ENCODE measurements at places on chromosomes 1 and 21.

GRCh38 chr1:107704911-107705310, 260.1 kb downstream of the VAV3 start:
- DNase-seq, result no peak

- DNase-seq, result no peak
Observed at GRCh38 chr1:91622616-91623015, 122.0 kb downstream of the CDC7 start.

- no peak for DNase-seq
Observed at GRCh38 chr1:201596101-201596868, 57.4 kb downstream of the NAV1 start.

GRCh38 chr1:197485790-197486189, 217.7 kb downstream of the CRB1 start:
- DNase-seq, result no peak

DNA sequence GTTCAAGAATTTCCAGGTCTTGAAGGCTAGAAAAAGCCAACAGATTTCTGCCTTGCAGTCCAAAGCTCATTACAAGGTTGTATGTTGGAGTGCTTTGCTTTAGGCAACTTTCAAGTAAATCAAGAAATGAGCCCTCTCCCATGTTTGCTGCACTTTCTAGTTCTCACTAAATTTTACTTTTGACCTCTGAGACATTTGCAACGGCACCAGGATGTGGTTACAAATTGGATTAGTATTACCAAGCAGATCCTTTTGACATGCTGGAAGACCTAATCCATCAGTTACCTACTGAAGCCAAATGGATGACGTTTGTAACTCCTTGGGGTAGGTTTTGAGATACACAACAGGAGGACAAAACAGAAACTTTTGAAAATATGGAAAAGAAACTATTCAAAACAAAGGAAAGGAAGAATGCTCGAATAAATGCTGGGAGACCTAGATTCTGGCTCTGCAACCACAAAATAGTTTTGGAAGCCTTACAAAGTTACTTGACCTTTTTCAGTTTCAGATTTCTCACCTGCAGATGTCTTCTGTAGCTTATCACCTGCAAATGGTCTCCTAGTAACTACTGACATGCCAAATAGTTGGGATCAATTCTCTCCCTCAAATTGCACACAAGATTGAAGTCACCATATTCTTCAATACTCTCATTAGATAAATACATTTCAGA, 251.7 kb upstream of the ADGRL2 start:
- no peak for DNase-seq

GRCh38 chr1:47576758-47577115, 138.9 kb downstream of the FOXD2 start:
- DNase-seq, result no peak

- DNase-seq, result no peak
Observed at GRCh38 chr1:162206749-162207635, 137.5 kb downstream of the NOS1AP start.

GRCh38 chr1:56363007-56363770, 216.2 kb downstream of the PLPP3 start:
- no peak for DNase-seq

DNA sequence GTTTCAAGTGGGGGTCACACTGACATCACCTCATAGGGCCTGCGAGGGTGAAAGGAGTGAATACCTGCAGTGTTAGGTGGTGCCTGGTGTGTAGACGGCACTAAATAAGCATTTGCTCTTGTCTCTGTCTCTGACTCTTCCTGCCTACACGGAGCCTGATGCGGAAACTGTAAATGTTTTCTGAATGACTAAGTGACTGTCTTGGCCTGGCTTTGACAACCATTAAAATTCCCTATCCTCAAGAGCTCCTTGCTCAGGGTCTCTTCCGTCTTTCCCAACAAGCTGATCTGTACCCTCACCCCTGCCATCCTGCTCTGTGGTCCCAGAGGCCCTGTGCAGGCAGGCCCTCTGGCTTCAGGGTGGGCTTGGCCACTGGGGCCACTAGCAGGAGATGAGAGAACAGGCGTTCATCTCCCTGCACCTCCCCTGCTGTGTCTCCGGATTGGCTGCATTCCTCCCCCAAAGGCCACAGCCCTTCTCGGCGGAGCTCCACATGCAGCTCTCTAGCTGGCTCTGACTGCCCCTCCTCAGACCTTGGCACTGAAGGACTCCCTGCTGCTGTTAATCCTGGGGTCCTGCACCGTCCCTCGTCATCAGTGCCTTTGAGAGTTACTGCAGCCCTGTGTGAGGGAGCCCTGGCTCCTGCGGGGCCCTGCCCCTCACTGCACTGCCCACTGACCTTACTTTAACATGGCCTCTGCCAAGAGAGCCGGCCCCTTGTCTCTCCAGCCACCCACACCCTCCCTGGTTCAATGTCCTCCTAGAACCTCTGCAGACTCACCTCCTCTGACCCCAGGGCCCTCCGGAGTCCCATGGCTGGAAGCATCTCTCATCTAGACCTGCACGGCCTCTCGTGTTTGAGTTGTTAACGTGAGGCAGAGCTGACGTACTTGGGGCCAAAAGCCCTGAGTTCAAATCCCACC, 211.1 kb downstream of the MATN1 start:
- no peak for DNase-seq

GRCh38 chr21:33286600-33287456, 20.7 kb downstream of the IL10RB start:
- no peak for DNase-seq

- DNase-seq, result no peak
Observed at GRCh38 chr1:201155354-201155753, 1.1 kb upstream of the TMEM9 start.

GRCh38 chr1:91523482-91523881, 22.8 kb downstream of the CDC7 start:
- no peak for DNase-seq

DNA sequence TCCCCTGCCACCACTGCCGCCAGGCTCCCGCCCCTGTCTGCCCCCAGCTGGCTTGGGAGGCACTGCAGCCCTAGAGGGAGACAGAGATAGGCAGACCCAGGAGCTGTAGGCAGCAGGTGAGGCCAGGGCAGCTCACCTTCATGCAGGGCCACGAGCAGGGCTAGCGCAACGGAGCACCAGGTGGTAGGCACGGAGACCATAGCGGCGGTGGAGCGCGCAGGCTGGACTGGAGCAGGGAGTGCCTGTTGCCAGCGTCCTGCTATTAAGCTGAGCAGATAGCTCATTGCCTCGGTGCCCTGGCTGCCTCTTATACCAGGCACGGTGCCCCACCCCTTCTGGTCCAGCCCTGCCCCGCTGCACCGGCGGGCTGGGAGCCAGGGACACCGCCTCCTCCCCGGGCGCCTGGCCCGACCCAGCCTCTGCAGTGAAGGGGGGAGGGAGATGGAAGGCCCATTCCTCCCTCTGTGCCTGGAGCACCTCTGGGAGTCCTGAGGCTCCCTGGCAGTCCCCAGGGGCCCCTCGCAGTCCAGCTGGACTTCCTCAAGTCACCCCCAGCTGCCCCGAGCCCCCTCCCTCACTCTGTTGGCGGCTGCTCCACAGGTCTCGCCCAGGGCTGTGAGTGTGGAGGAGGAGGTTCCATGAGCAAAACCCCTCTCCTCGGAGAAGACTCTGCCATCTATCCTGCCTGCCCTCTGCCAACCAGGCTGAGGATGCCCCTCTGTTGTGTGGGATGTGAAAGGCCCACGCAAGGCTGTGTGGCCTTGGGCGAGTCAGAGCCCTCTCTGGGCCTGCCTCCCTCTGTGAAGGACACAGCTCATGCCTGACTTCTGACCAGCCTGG, at the start of gene EDN2:
Gene EDN2 (minus strand): TSS at position 282 of the 840 bp plus-strand sequence. CDS start 82 bp downstream, at position 200.
- DNase-seq, result no peak

- DNase-seq, result no peak
Observed at GRCh38 chr1:36133484-36133883, 8.5 kb upstream of the COL8A2 start.

- no peak for DNase-seq
Observed at GRCh38 chr1:173297798-173298391, 90.8 kb upstream of the TNFSF4 start.

GRCh38 chr1:95935719-95936118, 701.7 kb downstream of the RWDD3 start:
- no peak for DNase-seq
